ENCODE measurements at places on chromosomes 4 and X. TPM values are rescaled to one million over a fixed set of nuclear protein-coding genes. Genes with fewer than 3 reads are reported as not detected.

The NDNF gene
- 0.68 TPM for polyA plus RNA-seq

DNA sequence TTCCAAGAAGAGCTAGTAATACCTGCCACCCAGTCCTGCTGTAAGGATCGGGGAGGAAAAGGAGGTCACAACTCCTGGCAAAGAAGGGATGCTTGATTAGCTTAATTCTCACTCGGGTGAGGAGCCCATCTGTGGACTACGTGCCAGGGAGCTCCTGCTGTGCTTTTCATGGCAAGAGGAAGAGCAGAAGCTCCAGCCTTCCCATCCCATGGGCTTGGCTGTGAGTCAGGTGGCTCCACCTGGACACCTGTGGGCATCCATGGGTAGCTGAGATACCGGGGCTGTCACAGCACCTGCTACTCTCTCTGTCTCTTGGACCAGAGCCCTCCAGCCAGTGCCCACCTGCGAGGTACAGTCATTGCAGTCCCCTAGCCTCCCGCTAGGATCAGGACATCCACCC, 18.0 kb downstream of the CLNK start:
- no peaks in the 10 kb centered on the region for H3K36me3 ChIP-seq
- no peaks in the 10 kb centered on the region for H3K4me1 ChIP-seq
- no peak overlapping the region for H3K27ac ChIP-seq
- no peak overlapping the region for H3K4me3 ChIP-seq
- H3K27me3 ChIP-seq = no peaks in the 10 kb centered on the region

DNA sequence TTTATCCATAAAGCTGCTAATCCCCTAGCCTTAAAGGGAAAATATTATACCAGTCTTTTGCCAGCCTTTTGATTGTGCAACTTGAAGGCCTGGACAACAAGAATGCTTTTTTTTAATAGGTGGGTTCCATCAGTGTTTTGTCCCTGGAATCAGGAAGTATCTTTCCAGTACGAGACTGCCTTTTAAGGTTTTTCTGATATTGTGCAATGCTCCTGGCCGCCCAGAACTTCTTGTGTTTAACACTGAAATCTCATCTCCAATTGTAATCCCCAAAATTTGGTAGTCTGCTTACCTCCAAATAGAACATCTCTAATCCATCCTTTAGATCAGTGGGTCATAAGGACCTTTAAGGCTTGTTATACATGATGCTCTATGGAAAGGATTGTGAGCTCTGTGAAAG, 256.7 kb downstream of the NAF1 start:
- H3K27me3 ChIP-seq = no peaks in the 10 kb centered on the region
- no peak overlapping the region for H3K4me3 ChIP-seq
- no peak overlapping the region for H3K27ac ChIP-seq

The ZNF182 gene
- 2.0 TPM for polyA plus RNA-seq

DNA sequence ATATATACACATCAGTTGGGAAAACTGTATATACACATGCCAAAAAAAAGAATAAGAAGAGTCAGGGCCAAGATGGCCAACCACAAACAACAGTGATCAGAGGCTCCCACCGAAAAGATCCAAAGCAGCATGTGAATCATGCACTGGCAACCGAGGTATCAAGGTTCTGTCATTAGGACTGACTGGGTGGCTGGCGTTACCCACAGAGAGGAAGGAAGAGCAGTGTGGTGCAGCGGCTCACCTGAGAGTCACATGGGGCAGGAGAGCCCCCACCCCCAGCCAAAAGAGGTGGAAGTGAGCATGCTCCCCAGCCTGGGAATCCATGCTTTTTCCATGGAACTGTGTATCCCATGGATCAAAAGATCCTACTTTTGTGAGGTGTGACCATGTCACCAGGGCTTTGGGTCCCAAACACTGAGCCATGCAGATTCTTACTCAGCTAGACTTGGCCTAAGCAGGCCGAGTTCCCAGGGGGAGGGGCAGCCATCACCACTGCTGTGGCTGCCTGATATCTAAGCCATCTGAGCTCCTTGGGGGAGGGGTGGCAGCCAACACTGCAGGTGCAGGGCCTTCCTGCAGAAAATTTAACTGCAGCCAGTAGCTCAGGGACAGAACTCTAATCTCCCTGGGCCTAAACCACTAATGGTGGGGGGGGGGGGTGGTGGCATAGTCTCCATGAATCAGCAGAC, 52.8 kb downstream of the P2RY10 start:
- no peak overlapping the region for H3K27ac ChIP-seq
- no peak for DNase-seq
- H3K36me3 ChIP-seq = no peaks in the 10 kb centered on the region

- no peak overlapping the region for H3K4me3 ChIP-seq
- H3K27me3 ChIP-seq = no peaks in the 10 kb centered on the region
- DNase-seq = peak; percentile 31
- H3K27ac ChIP-seq = no peak overlapping the region
- no peaks in the 10 kb centered on the region for H3K4me1 ChIP-seq
Observed at GRCh38 chrX:134452596-134452995, 7.4 kb upstream of the HPRT1 start.

GRCh38 chrX:149607699-149608098, 12.6 kb upstream of the HSFX2 start:
- no peak for DNase-seq
- H3K36me3 ChIP-seq = peaks cover 20% of the 10 kb centered on the region
- H3K4me3 ChIP-seq = no peak overlapping the region
- H3K27me3 ChIP-seq = no peaks in the 10 kb centered on the region

GRCh38 chr4:181550381-181550780, 692.8 kb upstream of the TENM3 start:
- no peak for DNase-seq
- H3K36me3 ChIP-seq = no peaks in the 10 kb centered on the region
- H3K27me3 ChIP-seq = no peaks in the 10 kb centered on the region
- no peak overlapping the region for H3K4me3 ChIP-seq
- H3K27ac ChIP-seq = no peak overlapping the region

The TLR1 gene
- 1.2 TPM for polyA plus RNA-seq

The ARSJ gene
- 1.9 TPM for polyA plus RNA-seq

DNA sequence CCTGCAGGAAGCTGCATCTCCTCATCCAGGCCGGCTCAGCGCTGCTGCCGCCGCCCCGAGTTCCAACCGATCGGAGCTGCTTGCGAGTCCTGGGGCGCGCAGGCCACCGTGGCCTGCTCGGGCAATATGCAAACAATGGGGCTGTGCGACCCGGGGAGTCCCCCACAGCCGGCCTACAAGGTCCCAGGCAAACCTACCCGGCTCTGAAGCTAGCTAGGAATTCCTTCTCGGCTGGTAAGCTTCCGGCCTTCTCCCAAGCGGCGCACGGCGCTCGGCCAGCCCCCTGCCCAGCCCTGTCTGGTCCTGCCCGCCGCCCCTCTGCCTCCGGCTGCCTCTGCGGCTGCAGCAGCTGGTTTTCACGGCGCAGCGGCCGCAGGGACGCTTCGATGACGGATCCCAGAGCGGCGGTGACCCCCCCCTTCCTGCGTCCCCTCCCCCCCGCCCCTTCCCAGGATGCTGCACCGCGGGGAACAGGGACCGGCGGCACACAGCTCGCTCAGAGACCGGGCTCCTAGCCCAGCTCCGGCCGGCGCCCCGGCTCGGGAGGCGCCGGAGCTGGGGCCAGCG, 59.4 kb downstream of the TSC22D3 start:
- H3K27ac ChIP-seq = peak overlapping the region; percentile 91
- no peaks in the 10 kb centered on the region for H3K27me3 ChIP-seq
- H3K4me1 ChIP-seq = peaks cover 9% of the 10 kb centered on the region
- DNase-seq = no peak

The TGIF2LX gene
- polyA plus RNA-seq = not detected

The SPANXN3 gene
- polyA plus RNA-seq = not detected

GRCh38 chr4:127783026-127783769, 1.1 kb downstream of the HSPA4L start:
- peak overlapping the region; percentile 90 for H3K27ac ChIP-seq
- peaks cover 27% of the 10 kb centered on the region for H3K4me1 ChIP-seq
- no peaks in the 10 kb centered on the region for H3K27me3 ChIP-seq
- H3K4me3 ChIP-seq = peak overlapping the region; percentile 65

The HSFX1 gene
- polyA plus RNA-seq = not detected

DNA sequence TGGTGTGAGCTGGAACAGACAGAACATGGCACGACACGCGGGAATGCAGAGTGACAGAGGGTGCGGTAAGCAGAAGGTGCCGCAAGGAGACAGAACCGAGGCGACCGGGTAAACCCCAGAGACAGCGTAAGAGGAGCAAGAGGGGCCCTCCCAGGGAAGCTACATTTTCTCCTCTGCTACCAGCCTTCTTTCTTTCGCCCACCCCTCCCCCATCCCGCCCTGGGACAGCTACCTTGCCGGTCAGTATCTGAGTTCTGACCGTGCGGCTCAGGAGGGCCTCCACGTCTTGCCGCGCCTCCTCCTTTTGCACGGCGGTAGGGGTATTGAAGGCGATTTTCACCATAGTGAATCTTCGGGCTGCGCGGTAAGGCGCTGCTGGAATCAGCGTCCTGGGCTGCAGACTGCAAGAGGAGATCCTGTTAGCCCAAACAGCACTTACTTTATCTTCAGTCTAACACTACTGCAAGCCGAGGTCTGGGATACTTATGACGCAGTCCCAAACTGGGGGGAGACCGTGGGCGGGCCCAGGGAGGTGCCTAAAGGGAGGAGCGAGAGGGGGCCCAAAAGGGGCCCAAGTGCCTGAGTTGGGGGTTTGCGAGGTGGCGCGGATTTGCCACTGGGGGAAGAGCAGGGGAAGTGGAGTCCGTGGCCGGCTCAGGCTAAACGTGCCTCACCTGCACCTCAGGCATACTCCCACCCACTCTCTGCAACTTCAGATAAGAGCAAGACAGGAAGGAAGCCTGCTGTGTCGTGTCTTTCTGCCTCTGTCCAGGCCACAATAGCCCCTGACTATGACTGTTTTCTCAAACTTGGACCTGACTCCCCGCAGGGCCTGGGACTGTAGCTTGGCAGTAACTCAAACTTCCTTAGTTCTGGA, at the start of gene ITM2A:
Gene ITM2A (minus strand): TSS at position 462 of the 877 bp plus-strand sequence. CDS start 119 bp downstream, at position 343.
- peak; percentile 34 for DNase-seq
- H3K4me1 ChIP-seq = no peaks in the 10 kb centered on the region
- no peaks in the 10 kb centered on the region for H3K36me3 ChIP-seq
- no peaks in the 10 kb centered on the region for H3K27me3 ChIP-seq
- peak within 1 kb of the TSS; percentile 52 for H3K27ac ChIP-seq
- H3K4me3 ChIP-seq = peak within 1 kb of the TSS; percentile 52

DNA sequence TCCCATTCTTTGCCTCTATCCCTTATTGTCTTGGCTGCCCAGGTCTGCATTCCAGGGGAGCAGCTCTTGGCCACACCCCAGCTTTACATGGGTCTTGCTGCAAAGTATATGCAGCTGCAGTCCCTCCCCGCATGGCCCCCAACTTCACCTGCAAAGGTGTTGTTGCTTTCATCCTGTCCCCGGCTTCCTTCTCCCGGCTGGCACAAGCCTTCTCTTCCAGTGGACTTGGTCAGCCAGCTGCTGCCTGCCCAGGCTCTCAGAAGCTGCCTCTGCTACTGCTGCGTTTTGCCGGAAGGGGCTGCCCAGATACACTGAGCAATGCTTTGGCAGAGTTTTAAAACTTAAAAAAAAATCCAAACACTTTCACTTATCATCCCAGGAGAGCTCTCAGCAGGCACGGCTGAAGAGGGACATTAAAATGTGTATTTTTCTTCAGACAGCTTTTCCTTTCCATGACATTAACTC, 121.2 kb upstream of the PDLIM3 start:
- peak; percentile 60 for DNase-seq
- no peaks in the 10 kb centered on the region for H3K27me3 ChIP-seq
- H3K36me3 ChIP-seq = peaks cover 11% of the 10 kb centered on the region
- H3K4me3 ChIP-seq = peak overlapping the region; percentile 41
- peaks cover 50% of the 10 kb centered on the region for H3K4me1 ChIP-seq

The RNF175 gene
- not detected for polyA plus RNA-seq

DNA sequence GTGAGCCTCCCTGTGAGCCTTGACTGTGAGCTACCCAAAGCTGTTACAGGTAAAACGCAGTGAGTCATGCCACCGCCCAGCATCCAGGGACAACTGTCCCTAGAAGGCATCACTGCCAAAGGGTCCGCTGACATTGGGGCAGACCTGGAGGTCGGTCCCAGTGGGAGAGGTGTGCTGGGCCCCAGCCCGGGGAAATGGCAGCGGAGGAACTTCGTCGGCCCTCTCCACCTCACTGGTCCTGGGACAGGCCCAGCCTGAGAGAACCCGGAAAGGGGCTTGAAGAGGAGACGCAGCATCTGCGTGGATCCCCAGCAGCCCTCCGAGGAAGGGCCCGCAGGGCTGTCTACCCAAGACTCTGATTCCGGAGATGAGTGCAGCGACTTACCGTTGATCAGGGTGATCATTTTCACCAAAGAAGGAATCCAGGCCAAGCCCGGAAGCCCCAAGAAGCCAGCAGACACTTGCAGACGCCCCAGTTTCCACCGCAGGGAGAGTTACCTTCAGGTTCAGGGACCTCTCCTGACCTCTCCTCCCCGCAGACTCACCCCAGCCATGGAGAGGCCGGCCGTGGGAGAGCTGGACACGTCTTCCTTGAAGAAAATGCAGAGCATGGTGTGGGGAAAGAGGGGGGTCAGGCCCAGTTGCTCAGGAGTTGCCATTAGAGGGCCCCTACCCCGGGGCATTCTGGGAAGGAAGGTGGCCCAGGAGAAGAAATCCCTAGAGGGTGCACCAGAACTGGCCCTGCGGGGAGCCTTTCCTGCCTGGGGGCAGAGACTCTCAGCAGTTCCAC, 51.2 kb downstream of the CXorf49B start:
- H3K36me3 ChIP-seq = no peaks in the 10 kb centered on the region
- no peak for DNase-seq
- no peak overlapping the region for H3K27ac ChIP-seq
- H3K27me3 ChIP-seq = peaks cover 4% of the 10 kb centered on the region

DNA sequence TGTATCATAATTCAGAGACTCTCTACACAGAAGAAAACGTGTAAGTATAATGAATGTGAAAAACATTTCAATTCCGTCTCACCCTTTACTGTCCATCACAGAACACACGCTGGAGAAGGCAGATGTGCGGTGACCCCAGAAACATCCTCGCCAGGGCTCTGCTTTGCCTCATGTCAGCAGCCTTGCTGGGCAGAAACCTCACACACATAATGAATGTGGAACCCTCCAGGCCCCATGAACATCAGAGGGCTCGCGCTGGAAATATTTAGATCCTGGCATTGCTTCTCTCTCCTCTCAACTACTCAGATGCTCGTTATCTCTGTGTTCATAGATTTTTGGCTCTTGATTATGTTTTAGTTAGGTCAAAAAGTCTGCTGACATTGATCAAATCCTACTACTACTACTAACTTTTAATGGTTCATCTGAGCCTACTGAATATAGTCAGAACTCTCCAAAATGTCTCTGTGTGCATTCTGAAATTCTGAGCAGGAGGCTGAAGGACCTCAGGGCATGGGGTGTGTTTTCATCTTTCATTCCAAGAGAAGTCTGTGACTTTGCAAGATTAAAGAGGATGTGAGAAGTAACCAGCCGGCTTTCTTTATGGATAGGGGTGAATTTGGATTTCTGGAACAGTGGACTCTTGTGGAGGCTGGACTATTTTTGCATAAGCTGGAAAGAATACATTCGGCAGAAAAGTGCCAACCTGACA, 27.0 kb downstream of the SMIM43 start:
- no peak overlapping the region for H3K4me3 ChIP-seq
- H3K4me1 ChIP-seq = no peaks in the 10 kb centered on the region
- DNase-seq = no peak
- H3K36me3 ChIP-seq = no peaks in the 10 kb centered on the region
- no peaks in the 10 kb centered on the region for H3K27me3 ChIP-seq
- H3K27ac ChIP-seq = no peak overlapping the region

GRCh38 chr4:6172927-6173200, 27.5 kb downstream of the JAKMIP1 start:
- DNase-seq = no peak
- H3K27ac ChIP-seq = no peak overlapping the region
- H3K27me3 ChIP-seq = no peaks in the 10 kb centered on the region
- H3K4me1 ChIP-seq = no peaks in the 10 kb centered on the region

GRCh38 chr4:105624530-105624929, 72.1 kb downstream of the ARHGEF38 start:
- no peaks in the 10 kb centered on the region for H3K36me3 ChIP-seq
- H3K4me3 ChIP-seq = no peak overlapping the region
- H3K27ac ChIP-seq = peak overlapping the region; percentile 78
- DNase-seq = no peak

Measured in stomach (tissue), 19 donors.